ENCODE measurements at places on chromosomes 16 and 17.

- DNase-seq: no peak
Observed at GRCh38 chr17:65345261-65346005, 208.3 kb downstream of the RGS9 start.

DNA sequence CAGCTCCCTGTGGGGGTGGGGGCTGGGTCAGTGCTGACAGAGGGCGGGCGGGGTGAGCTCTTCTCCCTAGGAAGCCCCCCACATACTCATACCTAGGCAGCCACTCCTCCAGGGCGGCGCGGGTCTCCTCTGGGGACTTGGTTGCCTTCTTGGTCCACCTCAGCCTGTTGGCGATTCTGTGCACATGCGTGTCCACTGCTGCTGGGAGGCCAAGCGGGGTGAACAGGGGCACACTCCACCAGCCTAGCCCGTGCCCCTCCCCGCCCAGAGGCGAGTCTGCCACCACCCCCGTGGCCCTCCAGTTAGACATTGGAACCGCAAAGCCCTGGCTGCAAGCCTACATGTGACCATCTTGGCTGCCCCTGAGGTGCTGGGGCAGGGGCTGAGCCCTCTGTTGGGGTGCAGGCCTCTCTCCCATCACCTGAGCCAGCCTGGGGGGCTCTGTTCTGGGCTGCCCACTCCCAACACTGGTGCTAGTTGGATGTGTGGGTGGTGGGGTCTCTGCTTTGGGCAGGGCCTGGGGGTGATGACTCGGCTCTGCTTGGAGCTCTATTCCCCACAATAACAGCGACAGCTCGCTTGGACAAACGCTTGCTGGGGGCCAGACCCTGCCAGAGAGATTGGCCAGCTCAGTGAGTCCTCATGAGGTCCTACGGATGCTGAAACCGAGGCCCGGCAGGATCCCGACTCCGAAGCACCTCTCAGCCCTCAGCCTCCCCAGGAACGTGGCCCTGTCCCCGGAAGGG is 7.4 kb downstream of the NTHL1 start:
- DNase-seq: no peak

GRCh38 chr16:5607169-5607568 is 509.6 kb upstream of the EEF2KMT start:
- no peak for DNase-seq

DNA sequence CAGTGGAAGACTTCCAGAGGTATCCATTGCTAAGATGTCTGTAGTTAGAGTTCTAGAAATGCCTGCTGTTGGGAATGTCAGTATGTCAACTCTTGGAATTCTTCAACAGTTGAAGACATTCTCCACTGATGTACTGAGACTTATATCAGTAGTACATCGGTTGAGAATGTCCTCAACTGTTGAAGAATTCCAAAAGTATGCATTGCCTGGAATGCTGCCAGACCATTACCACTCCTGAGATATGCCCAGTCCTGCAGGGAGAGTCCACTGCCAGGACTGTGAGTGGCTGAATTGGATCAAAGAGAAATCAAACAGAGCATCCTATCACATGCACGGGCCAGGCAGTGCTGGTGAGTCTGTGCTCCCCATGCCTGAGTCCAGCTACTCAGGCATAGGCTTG is 42.0 kb downstream of the IL21R start:
- DNase-seq: no peak

GRCh38 chr16:1553946-1554825 is 20.7 kb downstream of the TMEM204 start:
- peak; percentile 62 for DNase-seq

DNA sequence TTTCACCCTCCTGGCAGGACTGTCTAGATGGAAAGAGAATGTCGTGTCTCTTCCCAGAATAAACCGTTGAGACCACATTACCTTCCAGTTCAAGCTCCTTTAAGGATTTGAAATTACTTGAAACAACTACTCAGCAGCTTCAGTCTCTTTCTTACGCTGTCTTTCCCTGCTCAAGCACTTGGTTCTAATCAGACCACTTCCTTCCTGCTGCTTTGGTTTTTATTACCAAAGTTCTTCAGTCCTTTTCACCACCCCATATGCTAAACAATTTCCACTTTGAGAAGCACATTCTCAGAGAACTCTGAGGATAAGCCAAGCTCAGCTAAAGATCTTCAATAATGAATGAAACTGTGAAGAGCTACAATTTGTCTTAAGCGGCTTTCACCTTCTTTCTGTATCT is 105.4 kb downstream of the STX8 start:
- no peak for DNase-seq

- DNase-seq: no peak
Observed at GRCh38 chr17:64571746-64572145, 65.0 kb downstream of the CEP95 start.

- no peak for DNase-seq
Observed at GRCh38 chr17:45427181-45427835, 5.4 kb downstream of the ARHGAP27 start.

GRCh38 chr17:79563237-79564013 is 47.4 kb downstream of the RBFOX3 start:
- no peak for DNase-seq

DNA sequence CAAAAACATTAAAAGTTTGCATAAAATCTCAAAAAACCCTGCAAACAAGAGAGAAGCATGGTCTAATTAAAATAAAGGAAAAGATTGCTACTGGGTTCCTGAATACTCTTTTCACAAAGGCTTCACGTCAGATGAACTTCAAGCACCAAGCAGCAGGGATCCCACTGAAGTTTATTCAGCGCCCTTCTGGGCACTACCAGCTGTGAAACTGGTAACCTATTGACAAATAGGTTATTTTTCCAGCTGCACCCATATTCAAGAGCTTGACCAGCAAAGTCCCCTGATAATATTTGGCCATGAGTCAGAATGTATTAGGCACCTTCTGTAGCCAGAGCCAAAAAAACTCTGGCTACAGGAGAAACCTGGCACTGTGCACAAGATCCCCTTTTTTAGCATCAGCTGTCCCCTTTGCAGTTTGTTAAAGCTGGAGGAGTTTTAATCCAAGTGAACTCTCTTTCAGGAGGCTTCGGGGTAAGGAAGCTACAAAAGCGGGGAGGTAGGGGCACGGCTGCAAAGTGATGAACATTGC is 60.3 kb downstream of the GRIN2A start:
- DNase-seq: no peak

- DNase-seq: peak; percentile 70
Observed at GRCh38 chr17:42107597-42108576, 4.6 kb downstream of the DHX58 start.

- no peak for DNase-seq
Observed at GRCh38 chr17:58150394-58150793, 2.2 kb downstream of the OR4D1 start.

DNA sequence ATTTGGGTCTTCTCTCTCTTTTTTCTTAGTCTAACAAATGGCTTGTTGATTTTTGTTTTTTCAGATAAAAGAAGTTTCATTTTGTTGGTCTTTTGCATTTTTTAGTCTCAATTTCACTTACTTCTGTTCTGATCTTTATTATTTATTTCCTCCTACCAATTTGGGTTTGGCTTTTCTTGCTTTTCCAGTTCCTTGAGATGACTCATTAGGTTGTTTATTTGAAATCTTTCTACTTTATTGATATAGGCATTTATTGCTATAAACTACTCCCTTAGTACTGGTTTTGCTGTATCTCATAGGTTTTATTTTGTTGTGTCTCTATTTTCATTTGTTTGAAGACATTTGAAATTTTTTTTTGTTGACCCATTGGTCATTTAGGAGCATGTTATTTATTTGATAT is 152.2 kb upstream of the MPHOSPH6 start:
- DNase-seq: no peak

DNA sequence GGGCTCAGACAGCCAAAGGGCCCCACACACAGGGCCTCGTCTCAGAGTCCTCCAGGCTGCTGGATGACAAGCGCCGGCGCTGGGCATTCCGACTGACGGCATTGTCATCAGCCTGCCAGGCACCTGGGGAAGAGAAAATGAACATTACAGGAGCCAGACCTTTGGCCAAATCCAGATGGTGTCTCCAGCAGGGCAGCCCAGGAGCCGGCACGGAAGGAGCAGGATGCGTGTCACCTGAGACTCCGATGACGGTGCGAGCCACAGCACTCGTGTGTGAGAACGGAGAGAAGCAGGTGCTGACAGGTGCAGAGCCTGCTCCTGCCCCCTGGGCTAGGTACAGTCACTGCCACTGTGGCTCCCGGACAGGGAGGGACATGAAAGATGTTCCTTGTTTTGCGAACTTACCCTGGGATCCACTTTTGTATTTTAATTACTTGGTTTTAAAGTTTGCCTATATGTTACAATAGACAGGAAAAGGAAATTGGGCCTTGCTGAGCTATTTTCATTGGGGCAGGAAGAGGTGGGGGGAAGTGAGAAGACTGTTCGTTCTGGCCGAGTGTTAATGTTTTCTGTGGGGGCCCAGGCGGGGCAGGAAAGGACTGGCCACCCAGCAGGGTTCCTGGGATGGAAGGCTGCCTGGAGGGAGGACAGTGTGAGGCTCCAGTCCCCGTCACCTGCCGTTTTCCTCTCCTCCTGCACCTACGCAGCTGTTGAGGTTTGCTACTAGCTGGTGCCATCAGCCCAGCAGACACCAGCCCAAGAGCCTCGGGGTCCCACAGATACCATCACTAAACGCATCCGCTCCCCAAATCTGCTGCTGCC is 4.4 kb upstream of the FOXJ1 start:
- DNase-seq: no peak

DNA sequence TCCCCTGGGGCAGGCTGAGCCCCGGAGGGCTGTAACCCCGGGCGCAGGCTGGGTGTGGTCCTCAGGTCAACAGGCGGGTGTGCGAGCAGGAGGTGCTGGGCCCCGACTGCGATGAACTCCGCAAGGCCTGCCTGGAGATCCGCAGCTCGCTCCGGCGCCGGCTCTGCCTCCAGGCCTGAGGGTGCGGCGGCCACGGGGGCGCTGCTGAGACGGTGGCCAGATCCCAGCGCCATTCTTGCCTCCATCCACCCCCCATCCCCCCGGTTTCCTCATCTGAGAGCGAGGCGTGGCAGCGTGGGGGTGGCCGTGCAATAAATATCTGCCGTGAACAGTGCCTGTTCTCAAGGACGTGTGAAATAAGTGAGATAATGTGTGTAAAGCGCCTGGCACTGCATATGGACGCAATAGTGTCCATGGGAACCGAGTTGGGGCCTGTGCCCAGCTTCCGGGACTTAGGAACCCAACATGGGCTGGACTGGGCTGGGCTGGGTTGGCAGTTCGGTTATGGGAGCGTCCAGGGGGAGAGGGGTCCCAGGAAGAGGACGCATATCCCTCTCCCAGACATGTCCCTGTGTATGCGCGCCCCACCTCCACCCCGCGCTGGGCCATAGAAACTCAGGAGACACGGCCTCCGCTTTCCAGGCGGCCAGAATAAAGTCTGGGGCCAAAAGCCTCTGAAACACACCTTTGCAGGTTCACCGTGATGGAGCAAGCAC is 15.0 kb downstream of the ZNF213 start:
- DNase-seq: no peak

DNA sequence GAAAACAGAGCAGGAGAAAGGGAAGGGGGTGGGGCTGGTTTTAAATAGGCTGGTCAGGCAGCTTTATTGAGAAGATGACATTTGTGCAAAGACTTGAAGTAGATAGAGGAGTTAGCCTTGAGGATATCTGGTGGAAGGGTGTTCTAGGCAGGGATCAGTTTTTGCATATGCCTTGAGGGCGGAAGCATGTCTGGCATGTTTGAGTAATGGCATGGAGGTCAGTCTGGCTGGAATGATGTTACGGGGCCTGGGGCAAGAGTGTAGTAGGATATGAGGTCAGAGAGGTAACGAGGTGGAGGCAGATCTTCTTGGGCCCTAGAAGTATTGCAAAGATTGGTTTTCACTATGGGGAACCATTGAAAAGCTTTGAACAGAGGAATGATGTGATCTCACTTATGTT is 4.8 kb downstream of the RABEP1 start:
- no peak for DNase-seq

DNA sequence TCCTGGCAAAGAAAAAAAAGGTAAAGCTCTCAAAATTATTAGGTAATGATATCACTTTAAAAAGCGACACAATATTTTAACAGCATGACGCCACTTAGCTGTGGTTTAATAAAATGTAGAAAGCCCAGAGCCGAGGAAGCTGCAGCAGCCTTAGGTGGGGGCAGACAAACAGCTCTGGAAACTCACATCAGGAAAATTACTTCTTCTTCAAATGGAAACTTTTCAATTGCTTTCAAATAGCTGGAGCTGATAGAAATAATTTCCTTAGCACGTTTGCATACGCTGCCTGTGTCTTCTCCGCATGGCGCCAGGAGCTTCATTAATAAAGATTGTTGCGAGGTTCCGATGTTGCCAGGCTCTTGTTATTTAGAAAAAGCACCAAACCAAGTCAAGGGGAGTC is 835.3 kb upstream of the EEF2KMT start:
- no peak for DNase-seq

- no peak for DNase-seq
Observed at GRCh38 chr17:55450232-55450825, 28.7 kb upstream of the MMD start.

DNA sequence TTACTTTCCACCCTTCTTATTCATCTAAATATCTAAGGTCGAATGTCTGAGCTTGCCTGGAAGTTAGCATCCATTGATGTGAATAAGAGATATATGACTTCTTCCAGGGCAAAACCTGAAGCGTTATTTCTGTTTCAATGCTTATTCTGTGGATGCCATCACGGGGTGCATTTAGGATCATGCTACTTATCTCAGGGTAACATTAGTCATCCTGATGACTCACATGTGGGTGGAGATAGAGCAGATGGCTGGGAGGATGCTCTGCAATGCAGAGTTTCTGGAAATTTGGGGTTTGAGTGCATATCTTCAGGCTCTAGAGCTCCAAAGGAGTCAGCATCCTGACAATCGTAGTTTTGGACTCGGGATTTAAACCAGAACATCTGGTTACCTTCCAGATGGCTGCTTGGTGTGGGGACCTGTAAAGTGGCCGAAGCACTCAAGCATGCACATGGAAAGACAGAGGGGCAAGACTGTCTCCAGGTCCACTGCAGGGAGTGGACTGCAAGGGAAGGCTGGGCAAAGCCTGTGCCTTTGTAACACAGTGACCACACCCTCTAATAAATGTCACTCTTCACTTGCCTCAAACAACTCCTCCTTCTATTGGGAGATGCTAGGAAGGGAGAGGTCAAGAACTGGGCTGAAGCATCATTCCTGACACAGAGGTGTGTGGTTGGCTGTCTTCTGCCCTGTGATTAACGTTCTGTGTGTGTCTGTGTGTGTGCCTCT is 175.2 kb upstream of the SALL1 start:
- DNase-seq: no peak

DNA sequence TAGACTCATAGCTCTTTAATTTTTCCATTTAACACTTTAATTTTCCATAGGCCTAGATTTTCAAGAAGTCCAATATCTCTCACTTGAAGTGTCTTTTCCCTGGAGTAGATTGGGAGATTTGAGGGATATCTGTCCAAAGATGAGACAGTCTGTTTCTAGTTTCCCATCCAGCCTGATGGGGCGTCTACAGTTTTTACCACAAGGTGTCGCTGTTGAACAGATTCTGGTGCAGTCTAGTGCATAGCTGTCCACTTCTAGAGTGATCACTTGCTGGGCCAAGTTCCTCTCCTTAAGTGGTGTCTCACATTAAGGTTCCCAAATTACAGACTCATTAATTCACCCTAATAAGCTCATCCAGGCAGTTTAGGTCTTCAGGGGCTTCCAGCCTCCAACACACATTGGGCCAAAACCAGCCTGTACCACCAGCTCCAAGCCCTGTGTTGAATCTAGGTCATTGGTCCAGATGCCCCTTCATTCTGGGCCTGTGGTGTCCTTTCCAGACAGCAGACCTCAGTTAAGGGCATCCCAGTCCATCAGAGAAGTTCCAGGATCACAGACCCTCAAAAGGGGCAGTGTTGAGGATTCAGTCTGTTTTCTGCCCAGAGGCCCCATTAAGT is 9.4 kb downstream of the SNX20 start:
- no peak for DNase-seq
